Cortex of kidney (tissue), 1 donor: ENCODE measurements at places on chromosomes 12 and 14.

GRCh38 chr12:27545665-27546064 lies 21.7 kb downstream of the PPFIBP1 start:
- no peak for DNase-seq

GRCh38 chr14:68172216-68172615 lies 352.6 kb downstream of the RAD51B start:
- DNase-seq: no peak

GRCh38 chr12:81727391-81727790 lies 31.8 kb downstream of the PPFIA2 start:
- no peak for DNase-seq

DNA sequence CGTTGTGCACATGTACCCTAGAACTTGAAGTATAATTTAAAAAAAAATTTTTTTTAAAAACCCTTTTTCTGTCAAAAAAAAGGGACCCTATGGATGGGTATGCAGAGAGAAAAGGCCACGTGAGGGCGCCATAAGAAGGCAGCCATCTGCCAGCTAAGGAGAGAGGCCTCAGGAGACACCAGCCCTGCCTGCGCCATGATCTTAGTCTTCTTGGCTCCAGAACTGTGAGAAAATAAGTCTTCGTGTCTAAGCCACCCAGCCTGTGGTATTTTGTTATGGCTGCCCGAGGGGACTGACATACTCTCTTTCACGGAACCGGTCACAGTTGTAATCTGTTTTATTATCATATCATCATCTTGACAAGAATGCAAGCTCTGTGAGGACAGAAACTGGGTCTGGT lies 174.8 kb downstream of the EFCAB11 start:
- no peak for DNase-seq

GRCh38 chr14:22593189-22593588 lies 4.2 kb upstream of the DAD1 start:
- DNase-seq: no peak

DNA sequence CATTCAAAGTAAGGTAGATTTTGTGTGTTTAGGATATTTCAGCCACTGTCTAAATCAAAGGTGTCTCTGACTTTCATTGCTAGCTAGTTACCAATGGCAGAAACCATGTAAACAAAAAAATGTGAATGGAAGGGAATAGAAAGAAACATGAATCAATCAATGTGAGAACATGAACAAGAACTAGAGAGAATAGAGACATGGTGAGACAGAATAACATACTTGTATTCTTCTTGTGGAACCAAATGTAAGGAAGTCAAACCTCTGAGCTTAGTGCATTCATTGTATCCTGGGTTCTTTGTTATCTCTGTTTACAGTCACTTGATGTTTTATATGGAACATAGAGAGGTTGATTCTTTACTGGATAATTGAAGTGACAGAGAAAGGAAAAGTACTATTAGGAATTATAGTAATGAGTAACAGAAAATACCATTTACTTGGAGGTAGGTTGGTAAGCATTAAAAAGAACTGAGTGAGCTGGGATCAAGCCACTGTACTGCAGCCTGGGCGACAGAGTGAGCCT lies 2.6 kb upstream of the WNK1 start:
- DNase-seq: no peak

- DNase-seq: no peak
Measured at GRCh38 chr12:54579696-54580333, 8.6 kb downstream of the PPP1R1A start.

DNA sequence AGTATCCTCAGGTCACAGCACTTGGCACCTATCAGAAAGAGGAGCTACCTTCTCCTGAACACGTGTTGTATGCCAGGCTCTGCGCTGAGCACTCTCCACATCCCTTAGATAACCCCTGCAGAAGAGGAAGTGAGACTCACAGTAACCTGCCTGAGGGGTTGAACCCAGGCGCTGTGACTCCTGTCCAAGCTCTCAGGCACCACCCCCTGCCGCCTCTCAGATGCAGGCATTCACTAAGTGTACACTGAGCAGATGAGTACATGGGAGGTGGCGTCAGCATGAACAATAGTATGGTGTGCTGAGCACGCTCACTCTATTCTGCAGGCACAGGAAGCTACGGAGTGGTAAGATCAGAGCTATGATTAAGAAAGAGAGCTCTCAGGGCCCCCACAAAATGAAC lies 21.0 kb upstream of the RIC8B start:
- no peak for DNase-seq

- DNase-seq: no peak
Measured at GRCh38 chr14:99820702-99821331, 27.6 kb downstream of the EML1 start.

DNA sequence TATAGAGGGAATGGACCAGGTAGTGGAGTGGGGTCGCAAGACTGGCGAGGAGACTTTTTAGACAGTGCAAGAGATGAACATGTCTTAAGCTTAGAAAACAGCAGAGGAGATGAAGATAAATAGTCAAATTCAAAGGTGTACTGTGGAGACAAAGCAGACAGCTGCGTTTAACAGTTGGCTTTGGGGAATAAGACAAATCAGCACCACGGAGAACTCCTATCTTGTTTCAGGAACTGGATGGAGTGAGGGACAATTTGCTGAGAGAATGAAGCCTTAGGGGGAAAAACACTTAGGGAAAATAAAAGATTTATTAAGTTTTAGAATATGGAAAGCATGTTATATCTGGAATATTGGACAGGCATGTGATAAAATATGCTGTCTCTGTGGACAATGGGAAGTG lies 458.8 kb downstream of the GLT1D1 start:
- no peak for DNase-seq

DNA sequence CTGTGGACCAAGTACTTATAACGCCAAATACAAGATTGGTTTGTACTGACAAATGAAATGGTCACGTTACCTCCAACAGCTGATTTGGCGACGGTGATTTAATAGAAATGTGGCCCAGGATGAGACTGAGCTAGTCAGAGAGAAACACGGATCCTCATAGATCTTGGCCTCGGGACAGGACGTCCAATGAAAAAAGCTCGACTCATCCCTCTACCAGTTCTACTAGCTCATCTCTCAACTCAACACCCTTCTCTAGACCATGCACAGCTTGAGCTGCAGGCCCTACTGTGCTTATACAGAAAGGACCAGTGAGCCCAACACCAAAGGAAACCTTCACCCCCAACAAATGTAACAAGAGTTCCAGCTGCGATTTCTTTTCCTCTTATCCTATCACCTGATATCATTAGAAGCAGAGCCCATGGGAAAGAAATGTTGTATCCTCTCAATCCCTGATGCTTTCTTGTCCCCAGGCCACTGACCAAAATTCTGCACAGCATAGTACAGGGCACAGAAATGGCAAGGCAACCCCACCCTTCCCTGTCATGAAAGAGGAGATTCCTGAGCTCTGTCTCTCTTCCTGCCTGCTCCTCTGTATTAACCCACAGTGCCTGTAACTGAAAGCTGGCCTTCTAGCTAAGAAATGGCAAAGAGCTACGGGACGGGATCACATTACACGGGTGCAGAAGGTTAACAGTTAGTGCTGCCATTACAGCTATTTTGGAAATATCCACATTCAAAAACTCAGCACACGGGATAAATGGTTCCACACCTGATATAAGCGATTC lies 39.2 kb downstream of the DICER1 start:
- DNase-seq: no peak

GRCh38 chr14:31096255-31096654 lies 70.1 kb upstream of the STRN3 start:
- no peak for DNase-seq

GRCh38 chr12:115740586-115741155 lies 536.8 kb downstream of the MED13L start:
- DNase-seq: no peak

GRCh38 chr14:99606359-99606758 lies 2.4 kb upstream of the CCDC85C start:
- no peak for DNase-seq

GRCh38 chr12:18979401-18980126 lies 150.0 kb upstream of the PLEKHA5 start:
- no peak for DNase-seq

DNA sequence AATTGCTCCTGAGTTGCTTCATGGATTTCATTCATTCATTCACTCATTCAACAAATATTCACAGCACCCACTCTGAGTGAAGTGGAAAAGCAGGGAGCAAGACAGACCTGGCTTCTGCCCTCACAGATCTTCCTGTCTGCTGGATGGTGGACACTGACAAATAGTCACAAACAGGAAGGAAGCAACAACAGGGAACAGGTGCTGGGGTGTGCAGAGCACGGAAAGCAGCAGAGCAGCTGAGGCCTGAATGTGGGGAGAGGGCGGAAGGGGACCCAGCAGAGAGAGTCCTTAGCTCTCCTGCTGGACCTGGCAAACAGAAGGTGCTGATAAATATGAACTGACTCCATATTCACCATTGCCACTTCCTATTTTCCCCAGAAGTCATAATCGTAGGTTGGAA lies 54.4 kb downstream of the SETD3 start:
- no peak for DNase-seq

DNA sequence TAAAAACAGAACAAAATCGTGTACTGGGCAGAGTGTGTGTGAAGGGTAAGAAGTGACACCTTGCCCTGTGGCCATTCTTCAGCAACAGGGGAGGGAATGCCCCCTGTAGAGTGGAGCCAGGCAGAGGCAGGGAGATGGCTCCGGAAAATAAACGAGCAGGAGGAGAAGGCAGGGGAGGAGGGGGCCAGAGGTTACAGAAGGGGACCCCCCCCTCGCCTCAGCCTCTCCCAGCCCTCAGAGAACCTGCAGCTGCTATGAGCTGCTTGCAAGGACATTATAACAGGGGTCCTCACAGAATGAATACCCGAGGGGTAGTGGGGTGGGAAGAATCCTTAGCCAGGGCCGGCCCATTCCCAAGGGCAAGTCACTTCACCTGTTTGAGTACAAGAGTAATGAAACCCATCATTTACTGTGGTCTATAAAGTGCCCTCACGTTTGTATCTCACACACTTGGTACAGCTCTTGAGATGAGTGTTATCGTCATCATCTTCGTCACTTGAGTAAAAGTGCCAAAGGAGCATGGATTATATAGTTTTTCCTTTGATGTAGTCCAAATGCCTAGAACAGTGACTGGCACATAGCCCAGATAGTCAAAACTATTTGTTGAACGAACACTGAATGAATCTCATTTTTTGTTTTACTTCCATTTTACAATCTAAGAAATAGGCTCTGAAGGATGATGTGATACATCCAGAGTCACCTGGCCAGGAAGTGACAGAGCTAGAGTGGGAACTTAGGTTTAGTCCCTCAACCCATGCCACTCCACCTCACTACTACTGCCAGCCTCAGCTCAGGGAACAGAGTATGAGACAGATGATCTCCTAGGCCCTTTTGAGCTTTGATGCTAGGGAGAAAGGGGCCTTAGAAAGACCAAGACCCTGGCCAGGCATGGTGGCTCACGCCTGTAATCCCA lies 14.5 kb downstream of the SCNN1A start:
- DNase-seq: no peak

GRCh38 chr12:63889721-63890509 lies 45.4 kb downstream of the SRGAP1 start:
- DNase-seq: no peak

GRCh38 chr12:109131154-109132050 lies 15.0 kb downstream of the ACACB start:
- no peak for DNase-seq

- no peak for DNase-seq
Measured at GRCh38 chr12:93980711-93981110, 167.7 kb upstream of the PLXNC1 start.

- no peak for DNase-seq
Measured at GRCh38 chr12:65810036-65810435, 14.2 kb upstream of the HMGA2 start.

- DNase-seq: no peak
Measured at GRCh38 chr12:117114784-117115183, 15.6 kb upstream of the TESC start.

GRCh38 chr12:123389560-123390351 lies 5.8 kb downstream of the KMT5A start:
- DNase-seq: no peak

DNA sequence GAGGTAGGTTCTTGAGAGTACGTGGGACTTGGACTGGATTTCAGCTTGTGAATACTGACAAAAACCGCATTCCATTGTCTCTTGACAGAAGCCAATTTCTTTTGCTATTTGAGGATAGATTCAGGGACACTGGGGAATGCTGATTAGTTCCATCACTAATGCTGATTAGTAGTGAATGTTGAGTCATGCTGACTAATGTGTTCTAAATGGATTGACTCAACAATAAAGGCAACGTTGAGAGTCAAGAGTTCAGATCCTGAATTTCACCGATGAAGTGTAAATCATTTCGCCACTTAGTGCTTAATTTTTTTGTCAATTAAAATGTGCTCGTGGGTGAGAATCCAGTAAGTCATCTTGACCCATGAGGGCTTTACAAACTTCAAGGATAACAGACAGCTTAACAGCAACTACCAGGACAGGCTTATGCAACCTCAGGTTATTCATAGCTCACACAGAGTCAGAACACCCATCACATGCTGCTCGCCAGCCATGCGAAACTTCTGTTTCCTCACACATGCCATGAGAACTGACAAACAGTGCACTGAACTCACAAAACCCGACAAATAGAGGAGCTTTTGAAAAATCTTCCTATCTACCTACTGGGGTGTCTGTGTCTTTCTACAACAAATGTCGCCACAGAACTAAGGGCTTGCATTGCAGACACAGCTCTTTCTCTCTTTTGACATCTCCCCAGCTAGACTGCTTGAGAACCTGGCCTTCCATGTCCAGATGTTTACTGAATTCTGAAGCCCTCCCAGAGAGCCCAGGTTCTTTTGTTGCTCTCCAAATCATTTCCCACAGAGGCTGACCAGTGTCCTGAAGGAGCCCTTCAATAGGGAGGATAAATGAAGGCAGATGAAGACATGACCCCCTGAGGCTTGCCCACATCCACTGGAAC lies 316.4 kb downstream of the ZFP36L1 start:
- DNase-seq: no peak

DNA sequence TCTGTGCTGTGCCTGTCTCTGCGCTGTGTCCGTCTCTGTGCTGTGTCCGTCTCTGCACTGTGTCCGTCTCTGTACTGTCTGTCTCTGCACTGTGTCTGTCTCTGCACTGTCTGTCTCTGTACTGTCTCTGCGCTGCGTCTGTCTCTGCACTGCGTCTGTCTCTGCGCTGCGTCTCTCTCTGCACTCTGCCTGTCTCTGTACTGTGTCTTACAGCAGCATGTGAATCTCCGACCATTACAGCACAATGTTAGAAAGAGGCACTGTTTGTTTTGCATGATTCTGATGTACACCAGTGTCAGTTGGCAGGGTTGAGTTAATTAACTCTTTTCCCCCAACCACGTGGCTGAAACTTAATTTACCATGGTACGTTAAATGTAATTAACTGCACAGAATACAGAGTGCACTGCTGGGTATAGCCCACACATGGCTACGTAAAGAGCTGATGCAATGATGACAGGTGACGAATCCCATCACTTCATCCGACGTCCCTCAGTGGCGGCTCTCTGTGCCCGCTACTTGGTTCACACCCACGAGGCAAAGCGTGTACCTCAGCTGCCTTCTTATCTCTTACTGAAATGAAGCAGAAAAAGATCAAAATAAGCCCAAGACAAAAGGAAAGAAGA lies 127.7 kb upstream of the SFSWAP start:
- DNase-seq: no peak

DNA sequence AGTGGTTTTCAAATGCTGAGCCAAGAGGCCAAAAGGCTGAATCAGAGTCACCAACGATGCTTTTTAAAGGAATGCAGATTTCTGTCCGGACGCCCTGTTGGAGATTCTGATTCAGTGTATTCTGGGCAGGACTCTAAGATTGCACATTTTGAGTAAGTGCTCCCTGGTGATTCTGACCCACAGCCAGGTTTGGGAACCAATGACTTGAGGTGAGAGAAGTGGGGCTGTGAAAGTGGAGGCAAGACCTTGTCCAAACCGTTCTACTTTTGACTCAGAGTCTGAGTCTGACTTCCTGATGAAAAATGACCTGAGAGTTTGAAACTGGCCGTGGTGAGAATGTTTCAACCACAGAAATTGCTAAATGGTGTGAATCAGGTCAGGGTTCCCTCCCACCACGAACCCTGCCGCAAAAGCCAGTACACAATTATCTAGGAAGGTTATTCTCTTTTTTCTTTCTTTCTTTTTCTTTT lies 90.2 kb downstream of the NTN4 start:
- DNase-seq: no peak
